ENCODE measurements at places on chromosomes 3 and 15.

DNA sequence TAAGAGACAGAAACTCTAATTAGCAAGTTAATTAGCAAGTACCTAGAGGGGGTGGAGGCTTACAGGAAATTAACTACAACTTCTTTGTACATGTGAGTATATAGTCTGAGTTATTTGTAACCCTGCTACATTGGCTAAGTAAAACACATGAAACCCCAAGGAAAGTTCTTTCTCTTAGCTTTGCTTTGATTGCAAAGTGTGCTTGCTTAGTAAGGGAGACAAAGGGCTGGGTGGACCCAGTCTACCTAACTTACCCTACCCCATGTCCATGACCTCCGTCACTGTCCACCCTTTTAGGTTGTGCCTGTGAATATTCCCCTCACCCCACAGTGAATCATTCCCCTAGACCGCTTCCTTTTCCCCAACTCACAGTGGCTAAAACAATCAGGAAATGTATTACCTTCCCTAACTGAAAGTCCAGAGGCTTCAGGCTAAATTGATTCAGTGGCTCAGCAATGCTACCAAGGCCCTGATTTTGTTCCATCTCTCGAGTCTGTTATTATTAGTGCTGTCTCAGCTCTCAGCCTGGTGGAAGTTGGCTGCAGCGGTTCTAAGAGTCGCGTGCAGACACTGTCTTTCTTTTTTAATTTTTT lies 31.1 kb upstream of the RYR3 start:
- no peak for DNase-seq

DNA sequence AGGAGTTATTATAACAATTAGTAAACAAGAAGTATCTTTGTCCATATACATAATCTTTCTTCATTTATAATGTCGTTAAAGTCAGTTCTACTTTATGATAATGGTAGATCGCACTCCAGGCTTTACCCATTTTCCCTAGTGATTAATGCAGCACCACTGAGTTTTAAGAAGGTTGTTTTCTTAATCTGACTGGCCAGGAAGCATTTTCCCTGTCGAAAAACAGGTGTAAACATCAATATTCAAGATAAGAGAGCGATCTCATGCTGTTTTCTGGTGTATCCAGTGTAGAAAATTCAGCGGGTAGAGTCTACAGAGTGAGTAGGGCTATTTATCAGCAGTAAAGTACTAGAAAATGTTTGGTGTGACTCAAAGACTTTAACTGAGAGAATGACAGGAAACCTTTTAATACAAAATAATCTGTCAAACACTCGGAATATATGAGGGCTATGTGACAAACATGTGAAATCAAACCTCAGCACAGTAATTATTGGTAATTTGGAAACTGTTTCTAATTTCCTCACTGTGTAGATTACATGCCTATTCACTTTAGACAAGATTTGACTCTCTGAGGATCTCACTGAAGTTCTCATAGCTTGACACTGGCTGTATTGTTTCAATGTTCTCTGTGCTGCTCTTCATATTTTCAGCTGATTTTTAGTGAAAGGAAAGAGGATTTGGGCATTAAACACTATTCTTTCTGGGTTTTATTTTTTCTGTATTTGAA lies 1013.2 kb downstream of the VGLL3 start:
- no peak for DNase-seq

- DNase-seq, result no peak
Observed at GRCh38 chr3:122055215-122055614, at the start of gene CD86. Gene CD86, plus strand, starts transcription at chr3:122055362. Its CDS starts 128 bp downstream, at chr3:122055490.

GRCh38 chr15:63232405-63232804 lies 43.0 kb downstream of the RAB8B start:
- no peak for DNase-seq

GRCh38 chr3:187926620-187927019 lies 181.4 kb upstream of the BCL6 start:
- DNase-seq, result no peak

GRCh38 chr3:171055336-171056178 lies 29.0 kb upstream of the SLC2A2 start:
- DNase-seq, result no peak

DNA sequence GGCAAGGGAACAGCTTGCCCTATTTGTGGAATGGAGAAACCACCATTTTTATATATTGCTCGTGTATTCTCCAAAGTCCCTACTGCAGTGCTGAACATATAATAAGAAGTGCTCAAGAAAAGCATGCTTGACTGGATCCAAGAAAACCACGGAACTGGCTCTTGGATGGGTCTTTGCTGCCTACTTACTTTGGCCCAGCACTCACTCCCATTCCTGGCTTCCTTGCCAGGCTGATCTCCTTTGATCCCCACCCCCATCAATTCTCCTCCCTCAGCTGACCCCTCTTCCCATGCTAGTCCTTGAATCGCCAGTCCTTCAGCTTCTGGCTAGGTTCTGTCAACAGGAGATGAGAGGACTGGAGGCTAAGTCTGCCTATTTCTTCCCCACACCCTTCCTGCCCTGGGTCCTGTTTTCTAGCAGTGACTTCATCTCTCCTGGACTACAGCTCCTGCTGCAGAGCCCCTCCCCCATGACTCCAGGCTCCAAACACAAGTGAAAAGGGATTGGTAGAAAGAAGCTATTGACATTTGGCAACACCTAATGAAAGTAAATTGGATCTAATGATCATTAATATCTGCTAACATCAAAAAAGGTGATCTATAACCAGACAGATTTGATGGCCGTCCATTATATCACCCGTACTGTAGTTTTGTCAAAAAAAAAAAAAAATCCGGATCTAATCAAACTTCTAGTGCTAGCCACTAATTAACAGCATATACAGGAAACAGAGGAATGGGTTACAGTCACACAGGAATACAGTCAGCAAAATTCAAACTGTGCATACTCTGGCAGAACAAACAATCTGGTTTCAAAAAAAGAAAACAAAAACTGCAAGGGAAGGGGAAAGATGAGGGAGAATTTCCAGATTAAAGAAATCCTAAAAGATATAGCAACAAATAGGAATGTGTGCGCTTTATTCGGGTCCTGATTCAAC lies 7.8 kb downstream of the FAM240A start:
- DNase-seq, result no peak

DNA sequence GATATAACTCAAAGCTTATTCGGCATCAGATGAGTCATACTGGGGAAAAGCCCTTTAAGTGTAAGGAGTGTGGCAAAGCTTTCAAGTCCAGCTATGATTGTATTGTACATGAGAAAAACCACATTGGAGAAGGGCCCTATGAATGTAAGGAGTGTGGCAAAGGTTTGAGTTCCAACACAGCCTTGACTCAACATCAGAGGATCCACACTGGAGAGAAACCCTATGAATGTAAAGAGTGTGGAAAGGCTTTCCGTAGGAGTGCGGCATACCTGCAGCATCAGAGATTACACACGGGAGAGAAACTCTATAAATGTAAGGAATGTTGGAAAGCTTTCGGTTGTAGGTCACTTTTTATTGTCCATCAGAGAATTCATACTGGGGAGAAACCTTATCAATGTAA lies 7.5 kb downstream of the ZNF621 start:
- DNase-seq, result no peak

DNA sequence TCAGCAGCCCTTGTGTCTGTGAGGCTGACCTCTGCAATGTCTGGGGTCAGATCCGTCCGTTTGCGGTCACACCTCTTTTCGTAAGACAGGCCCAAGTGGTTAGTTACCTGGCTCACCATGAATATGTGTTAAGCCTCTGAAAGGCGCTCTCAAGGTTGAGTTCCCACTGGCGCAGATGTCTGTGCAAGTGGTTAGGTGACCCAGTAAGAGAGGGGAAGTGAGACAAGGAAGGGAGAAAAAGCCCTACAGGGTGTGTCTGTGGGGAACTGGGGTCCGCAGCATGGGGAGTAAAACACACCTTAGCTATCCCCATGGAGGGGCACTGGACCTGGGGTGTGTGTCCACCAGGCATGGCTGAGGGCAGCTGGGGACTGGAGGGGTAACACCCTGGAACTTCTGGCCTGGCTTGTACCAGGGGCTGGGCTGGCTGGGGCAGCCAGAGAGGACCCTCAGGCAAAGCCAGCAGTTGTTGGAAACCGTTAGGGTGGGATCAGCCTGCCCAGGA lies 391.6 kb upstream of the PROK2 start:
- DNase-seq, result no peak

DNA sequence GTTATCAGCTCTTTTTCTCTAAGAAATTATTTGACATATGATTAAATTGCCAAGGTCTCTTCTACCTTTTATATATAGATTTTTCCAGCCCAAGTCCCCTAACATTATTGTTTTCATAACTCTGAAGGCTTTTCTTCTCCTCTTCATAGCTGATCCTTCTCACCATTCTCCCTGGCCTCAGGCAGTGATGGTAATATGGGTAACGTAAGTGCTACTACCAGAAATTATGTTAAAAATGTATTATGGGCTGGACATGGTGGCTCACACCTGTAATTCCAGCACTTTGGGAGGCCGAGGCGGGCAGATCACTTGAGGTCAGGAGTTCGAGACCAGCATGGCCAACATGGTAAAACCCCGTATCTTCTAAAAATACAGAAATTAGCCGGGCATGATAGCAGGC lies 29.2 kb downstream of the BMF start:
- DNase-seq, result no peak

DNA sequence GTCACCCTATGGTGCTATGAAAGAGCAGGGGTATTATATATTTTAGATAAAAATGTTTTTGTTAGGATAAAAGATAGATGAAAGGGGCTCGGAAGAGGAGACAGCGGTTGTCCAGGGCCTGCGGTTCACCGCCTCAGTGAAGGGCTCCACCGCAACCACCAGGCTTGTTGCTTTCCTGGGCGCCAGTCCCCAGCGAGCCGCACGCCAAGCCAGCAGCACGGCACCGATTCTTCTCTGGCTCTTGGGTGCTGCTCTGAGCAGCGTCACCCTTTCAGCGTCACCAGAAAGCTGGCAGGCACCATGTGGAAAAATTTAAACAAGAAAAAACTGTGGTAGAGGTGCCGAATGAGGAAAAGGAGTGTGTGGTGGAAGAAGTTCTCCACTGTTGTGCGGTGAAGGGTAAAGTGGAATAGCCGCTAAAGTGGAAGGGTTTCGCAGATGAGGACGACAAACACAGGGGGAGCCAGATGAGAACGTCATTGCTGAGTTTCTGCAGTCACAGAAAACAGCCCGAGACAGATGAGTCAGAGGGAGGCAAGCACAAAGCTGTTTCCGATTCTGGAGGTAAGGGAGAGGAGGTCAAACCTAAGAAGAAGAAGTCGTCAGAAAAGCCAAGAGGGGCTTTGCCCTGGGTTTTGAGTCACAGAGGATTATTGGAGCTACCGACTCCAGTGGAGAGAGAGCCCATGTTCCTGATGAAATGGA lies 569.2 kb downstream of the ZBBX start:
- no peak for DNase-seq

- no peak for DNase-seq
Observed at GRCh38 chr3:7095116-7095515, 234.2 kb downstream of the GRM7 start.

DNA sequence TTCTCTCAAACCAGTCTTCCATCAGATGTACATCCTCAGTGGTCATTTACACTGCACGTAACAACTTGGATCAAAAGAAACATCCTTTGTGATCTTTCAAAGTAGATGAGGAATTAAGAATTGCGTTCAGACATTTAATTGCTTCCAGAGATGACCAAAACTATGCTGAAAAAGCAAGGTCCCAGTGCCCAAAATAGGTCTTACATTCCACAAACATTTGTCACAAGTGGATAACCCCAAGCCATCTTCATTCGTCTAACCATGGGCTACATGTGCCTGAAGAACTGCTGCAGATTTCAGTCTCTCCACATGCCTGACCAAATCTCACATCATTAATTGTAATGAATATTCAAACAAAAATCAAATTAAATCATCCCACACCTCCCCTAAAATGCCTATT lies 273.6 kb downstream of the SHOX2 start:
- no peak for DNase-seq

GRCh38 chr3:127629467-127630403 lies 750 bp downstream of the PODXL2 start:
- DNase-seq, result no peak

- no peak for DNase-seq
Observed at GRCh38 chr3:22106213-22106896, 355.3 kb upstream of the ZNF385D start.

- DNase-seq, result no peak
Observed at GRCh38 chr3:156888176-156888575, 62.0 kb downstream of the LEKR1 start.

DNA sequence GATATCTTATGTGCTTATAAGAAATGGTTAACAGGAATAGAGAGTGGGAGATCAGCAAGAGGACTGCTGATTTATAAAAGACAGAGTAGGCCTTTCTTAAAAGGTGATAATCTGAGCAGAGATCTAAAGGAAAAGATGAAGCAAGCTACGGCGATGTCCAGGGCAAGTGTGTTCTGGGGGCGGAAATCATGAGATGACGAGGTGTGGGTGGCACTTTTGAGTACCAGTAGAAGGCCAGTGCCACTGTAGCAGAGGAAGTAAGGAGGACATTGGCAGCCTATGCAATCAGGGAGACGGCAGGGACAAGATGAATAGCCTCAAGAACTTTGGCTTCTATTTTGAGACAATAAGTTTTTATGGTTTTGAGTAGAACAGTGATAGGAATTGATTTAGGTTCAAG lies 492.4 kb downstream of the FHIT start:
- DNase-seq, result no peak

DNA sequence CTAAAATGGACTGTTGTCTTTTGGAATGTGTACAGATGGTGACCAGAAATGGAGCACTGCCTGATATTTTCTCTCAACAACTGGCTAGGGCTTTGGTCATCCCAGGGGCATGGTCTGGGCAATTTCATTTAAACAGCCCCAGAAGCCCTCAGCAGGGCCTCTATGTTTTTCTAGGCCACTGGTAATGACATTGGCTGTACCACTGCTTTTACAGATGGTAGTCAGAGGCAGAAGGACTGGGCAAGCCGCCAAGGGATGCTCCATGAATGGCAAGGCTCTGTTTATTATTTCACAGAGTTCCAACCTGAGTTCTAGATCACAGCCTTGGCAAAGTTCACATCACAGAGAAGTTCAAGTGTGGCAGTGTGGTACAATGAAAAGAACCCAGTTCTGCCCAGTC lies 37.0 kb upstream of the LMCD1 start:
- no peak for DNase-seq

- no peak for DNase-seq
Observed at GRCh38 chr15:57158589-57158988, 217.7 kb upstream of the CGNL1 start.

DNA sequence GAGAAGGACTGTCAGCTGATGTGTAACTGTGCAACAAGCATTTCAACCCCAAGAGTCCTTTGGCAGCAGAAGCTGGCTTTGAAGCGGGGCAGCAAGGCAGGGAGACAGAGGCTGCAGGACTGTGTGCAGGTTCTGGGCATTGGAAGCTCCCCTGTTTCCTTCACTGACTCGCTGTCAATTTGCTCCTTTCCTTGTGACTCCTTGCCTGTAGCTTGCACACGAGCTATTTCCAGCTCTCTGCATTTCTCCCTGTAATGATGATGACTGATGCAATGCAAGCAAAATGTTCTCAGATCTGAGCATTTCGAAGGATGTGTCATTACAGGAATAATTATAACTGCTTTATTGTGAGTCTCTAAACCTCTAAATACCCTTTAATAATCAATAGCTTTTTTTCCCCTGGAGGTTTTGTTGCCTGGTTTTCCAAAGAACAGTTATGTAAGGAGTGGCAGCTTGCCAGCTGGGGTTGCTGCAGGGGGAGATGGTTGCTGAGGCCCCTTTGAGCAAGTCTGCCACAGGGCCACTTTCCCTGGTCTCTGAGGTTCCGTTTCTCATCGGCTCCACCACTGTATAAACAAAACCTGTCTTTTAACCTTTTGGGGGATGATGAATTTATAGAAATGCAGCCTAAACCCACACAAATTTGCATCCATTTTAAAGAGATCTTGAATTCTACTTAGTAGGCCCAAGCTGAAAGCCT lies 2.8 kb downstream of the APOD start:
- DNase-seq, result no peak
